Lung (tissue), 17 donors: ENCODE measurements at places on chromosomes 2 and 18. TPM values are rescaled to one million over a fixed set of nuclear protein-coding genes. Genes with fewer than 3 reads are reported as not detected.

CDKL4 gene
- total RNA-seq = 6.5 TPM

CDH20 gene
- total RNA-seq = not detected

HAT1 gene
- 48.4 TPM for total RNA-seq

NAT8 gene
- not detected for total RNA-seq

VSNL1 gene
- 6.9 TPM for total RNA-seq

FBXO48 gene
- 1.3 TPM for total RNA-seq

GREB1L gene
- 0.28 TPM for total RNA-seq

RNASEH1 gene
- 24.5 TPM for total RNA-seq

ELOA2 gene
- total RNA-seq = not detected

STPG4 gene
- total RNA-seq = 0.28 TPM

SKOR2 gene
- not detected for total RNA-seq

MEP1B gene
- not detected for total RNA-seq

SGPP2 gene
- 39.5 TPM for total RNA-seq

PLCL1 gene
- total RNA-seq = 4.0 TPM

POTEJ gene
- total RNA-seq = 0.09 TPM

PROKR1 gene
- total RNA-seq = not detected

TRIM43B gene
- total RNA-seq = not detected

SRD5A2 gene
- total RNA-seq = 2.9 TPM

EFEMP1 gene
- 205 TPM for total RNA-seq

HNRNPLL gene
- 88.8 TPM for total RNA-seq

PTGR3 gene
- 21.7 TPM for total RNA-seq

ANKRD30BL gene
- total RNA-seq = 3.8 TPM

POLR1B gene
- 20.9 TPM for total RNA-seq

SERPINB12 gene
- total RNA-seq = not detected

MRO gene
- total RNA-seq = 0.71 TPM

FMNL2 gene
- total RNA-seq = 81.4 TPM

THSD7B gene
- 8.2 TPM for total RNA-seq

GAL3ST2 gene
- 0.40 TPM for total RNA-seq

LIPT1 gene
- 6.0 TPM for total RNA-seq

FECH gene
- total RNA-seq = 107 TPM

HOXD12 gene
- total RNA-seq = not detected

FAM228A gene
- 0.80 TPM for total RNA-seq

IL36RN gene
- total RNA-seq = 0.09 TPM

KATNAL2 gene
- 6.4 TPM for total RNA-seq

HOXD13 gene
- total RNA-seq = not detected

OSBPL6 gene
- 12.2 TPM for total RNA-seq

COL3A1 gene
- total RNA-seq = 2,500 TPM

FEV gene
- not detected for total RNA-seq

PLGLB1 gene
- 8.3 TPM for total RNA-seq

HRH4 gene
- total RNA-seq = 0.89 TPM

MYL1 gene
- total RNA-seq = not detected

ADCYAP1 gene
- 0.48 TPM for total RNA-seq

LGALSL gene
- 30.6 TPM for total RNA-seq
